Epithelial cell of alveolus of lung (primary cell): ENCODE measurements at places on chromosomes 2 and 18. TPM values are rescaled to one million over a fixed set of nuclear protein-coding genes. Genes with fewer than 3 reads are reported as not detected.

The FKBP7 gene
- 48.4 and 102 TPM in 2 replicates for total RNA-seq

The HOXD11 gene
- total RNA-seq: not detected in 2 replicates

The SOWAHC gene
- total RNA-seq: 5.1 and 16.3 TPM in 2 replicates

The SLC9A4 gene
- not detected in 2 replicates for total RNA-seq

The ZSCAN30 gene
- total RNA-seq: 15.1 and 21.6 TPM in 2 replicates

The GRHL1 gene
- 0.16 and 0.65 TPM in 2 replicates for total RNA-seq

The GPR55 gene
- total RNA-seq: not detected in 2 replicates
